ENCODE measurements at places on chromosomes 6 and 20. TPM values are rescaled to one million over a fixed set of nuclear protein-coding genes. Genes with fewer than 3 reads are reported as not detected.

PAX1 gene
- not detected for total RNA-seq

DOK5 gene
- total RNA-seq, result 21.9 TPM

BMP2 gene
- 3.8 TPM for total RNA-seq

DDX43 gene
- 0.15 TPM for total RNA-seq

ZSWIM3 gene
- total RNA-seq, result 5.9 TPM

CLVS2 gene
- not detected for total RNA-seq

TMEM200A gene
- 71.4 TPM for total RNA-seq

PCK1 gene
- total RNA-seq, result not detected

TRIM40 gene
- total RNA-seq, result under 0.01 TPM

HSF2 gene
- total RNA-seq, result 16.2 TPM

C20orf141 gene
- total RNA-seq, result not detected

ZSCAN23 gene
- total RNA-seq, result 0.94 TPM

POU3F2 gene
- total RNA-seq, result not detected

BPI gene
- total RNA-seq, result 0.30 TPM

TNFRSF21 gene
- total RNA-seq, result 17.1 TPM

PTCHD4 gene
- total RNA-seq, result 9.8 TPM

IRAK1BP1 gene
- 2.2 TPM for total RNA-seq

TMEM170B gene
- total RNA-seq, result 0.45 TPM

CDS2 gene
- total RNA-seq, result 19.5 TPM

NOL4L gene
- total RNA-seq, result 3.4 TPM

DNAH8 gene
- total RNA-seq, result not detected

ZC2HC1B gene
- total RNA-seq, result not detected

LINC00237 gene
- not detected for total RNA-seq

FAM83D gene
- total RNA-seq, result 5.6 TPM

SLC24A3 gene
- total RNA-seq, result 0.15 TPM

SDCBP2 gene
- 1.8 TPM for total RNA-seq

SPINT3 gene
- not detected for total RNA-seq

TBC1D7 gene
- total RNA-seq, result 25.3 TPM

SLC16A10 gene
- not detected for total RNA-seq

PRRT1 gene
- 0.12 TPM for total RNA-seq

MUCL3 gene
- not detected for total RNA-seq

CLIC5 gene
- total RNA-seq, result not detected

KHDRBS2 gene
- total RNA-seq, result not detected

RPRD1B gene
- 12.2 TPM for total RNA-seq

All from smooth muscle cell of the coronary artery (primary cell).